Activated CD4-positive, alpha-beta T cell treated with anti-CD3 and anti-CD28 coated beads, Interleukin-2, Interleukin-6, amounts not matched to agents 100 ng/mL and 50 ng/mL, durations not matched to agents 16 hours and 8 hours (primary cell): ENCODE measurements at places on chromosomes 3 and 15.

GRCh38 chr3:8606701-8607231, 37.8 kb downstream of the SSUH2 start:
- no peak for DNase-seq

GRCh38 chr15:28094732-28095521, 4.2 kb downstream of the OCA2 start:
- DNase-seq, result no peak

DNA sequence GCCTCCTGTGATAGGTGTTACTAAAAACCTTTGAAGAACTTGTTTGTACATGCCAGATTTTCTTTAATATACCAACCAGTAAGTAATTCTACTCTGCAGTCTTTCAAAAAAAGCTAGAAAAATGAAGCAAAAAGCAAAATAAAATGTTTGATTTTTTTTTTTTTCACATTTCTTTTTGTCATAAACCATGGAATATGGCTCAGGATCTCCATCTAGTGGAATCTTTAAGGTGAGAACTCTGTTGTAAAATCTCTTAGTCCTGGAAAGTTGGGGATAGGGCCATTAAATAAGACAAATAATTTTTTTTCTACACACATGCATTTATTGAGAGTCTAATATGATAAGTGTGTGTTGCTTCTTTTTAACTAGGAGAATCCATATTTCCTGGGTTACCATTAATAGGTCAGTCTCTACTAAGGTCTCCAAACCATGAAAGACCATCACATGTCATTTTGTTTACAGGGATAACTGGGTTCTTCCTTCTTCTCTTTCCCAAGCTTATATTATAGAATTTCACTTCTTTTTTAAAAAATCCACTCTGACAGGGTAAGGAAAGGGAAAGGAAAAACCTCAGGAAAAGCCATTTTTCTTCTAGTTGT, 84.6 kb downstream of the SLC9A9 start:
- no peak for DNase-seq

- DNase-seq, result no peak
Observed at GRCh38 chr3:120438665-120439370, 12.0 kb downstream of the FSTL1 start.

DNA sequence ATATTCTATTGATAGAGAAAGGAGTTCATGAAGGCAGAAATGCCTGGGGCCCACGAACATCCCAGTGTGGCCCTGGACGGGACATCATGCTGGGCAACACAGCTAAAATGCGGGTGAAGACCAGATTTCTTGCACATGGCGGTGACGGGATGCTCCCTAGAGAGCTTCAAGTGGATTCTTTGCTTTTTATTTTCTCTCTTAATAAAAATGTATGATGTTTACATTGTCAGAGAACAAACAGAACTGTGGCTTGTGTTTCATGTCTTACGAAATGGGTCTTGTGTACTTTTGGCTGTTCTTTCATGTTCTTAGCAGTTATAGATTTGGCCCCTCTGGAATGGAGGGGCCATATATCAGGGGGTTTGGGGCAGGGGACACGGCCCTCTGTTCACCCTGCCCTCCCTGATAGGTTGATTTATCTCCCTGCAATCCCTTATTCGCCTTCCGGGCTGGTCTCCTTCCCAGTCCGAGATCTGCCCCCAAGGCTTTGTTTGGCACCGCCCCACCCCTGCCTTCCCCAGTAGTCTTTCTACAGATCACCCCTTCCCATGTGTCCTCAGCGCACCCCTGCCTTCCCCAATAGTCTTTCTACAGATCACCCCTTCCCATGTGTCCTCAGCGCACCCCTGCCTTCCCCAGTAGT, 68.7 kb upstream of the CGNL1 start:
- DNase-seq, result no peak

DNA sequence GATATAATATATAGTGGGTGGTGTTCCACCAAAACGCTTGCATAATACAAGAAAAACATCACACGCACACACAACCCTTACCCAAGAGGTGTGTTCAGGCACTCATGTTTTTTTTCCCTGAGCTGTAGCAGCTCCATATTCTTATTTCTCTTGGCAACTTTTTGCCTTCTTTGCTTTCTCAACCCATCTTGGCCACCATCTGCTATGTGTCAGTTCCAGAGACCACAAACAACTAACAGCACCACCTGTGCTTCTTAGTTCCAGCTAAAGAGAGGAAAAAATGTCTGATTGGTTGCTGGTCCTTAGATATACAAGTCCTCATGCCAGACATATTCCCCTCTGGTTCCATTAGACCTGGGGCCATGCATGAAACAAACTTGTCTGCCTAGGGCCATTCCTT, 11.9 kb downstream of the ACTC1 start:
- no peak for DNase-seq

- DNase-seq, result no peak
Observed at GRCh38 chr3:116872688-116873087, 163.1 kb downstream of the TUSC7 start.
